ENCODE measurements at places on chromosomes 6 and 20.

GRCh38 chr20:6629564-6629963 is 137.9 kb upstream of the BMP2 start:
- DNase-seq = no peak

DNA sequence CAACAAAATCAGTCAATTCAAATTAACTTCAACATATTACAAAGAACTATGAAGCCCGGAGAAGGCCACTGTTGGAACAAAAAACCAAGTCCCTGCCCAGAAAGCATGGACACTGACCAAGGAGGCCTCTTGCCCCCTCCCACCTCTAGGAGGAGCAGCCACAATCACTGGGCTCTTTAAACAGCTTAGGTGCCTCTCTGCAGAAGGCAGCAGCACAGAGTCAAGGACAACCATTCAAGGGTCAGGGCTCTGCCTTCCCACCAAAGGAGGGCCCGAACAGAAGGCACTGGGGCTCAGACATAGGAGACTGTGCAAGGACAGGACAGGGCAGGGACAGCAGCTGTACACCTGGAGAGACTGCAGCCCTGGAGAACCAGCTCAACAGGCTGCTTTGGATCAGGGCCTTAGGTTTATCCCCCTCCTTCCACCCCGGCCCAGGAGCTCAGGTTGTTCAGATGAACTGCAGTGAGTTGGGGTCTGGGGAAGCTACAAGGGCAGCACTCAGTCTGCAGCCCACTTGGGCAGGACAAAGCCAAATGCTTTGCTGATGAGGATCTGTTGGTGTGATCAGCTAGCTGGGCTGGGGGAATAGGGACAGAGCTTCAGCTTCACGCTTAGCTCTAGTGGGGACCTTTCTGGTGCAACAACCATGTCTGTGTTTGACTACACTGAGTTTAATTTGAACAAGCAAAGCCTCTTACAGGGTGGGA is 17.8 kb downstream of the TOMM34 start:
- DNase-seq = no peak

- no peak for DNase-seq
Observed at GRCh38 chr6:169132352-169132940, 121.2 kb downstream of the THBS2 start.

- DNase-seq = no peak
Observed at GRCh38 chr6:33840048-33840926, 36.5 kb upstream of the MLN start.

DNA sequence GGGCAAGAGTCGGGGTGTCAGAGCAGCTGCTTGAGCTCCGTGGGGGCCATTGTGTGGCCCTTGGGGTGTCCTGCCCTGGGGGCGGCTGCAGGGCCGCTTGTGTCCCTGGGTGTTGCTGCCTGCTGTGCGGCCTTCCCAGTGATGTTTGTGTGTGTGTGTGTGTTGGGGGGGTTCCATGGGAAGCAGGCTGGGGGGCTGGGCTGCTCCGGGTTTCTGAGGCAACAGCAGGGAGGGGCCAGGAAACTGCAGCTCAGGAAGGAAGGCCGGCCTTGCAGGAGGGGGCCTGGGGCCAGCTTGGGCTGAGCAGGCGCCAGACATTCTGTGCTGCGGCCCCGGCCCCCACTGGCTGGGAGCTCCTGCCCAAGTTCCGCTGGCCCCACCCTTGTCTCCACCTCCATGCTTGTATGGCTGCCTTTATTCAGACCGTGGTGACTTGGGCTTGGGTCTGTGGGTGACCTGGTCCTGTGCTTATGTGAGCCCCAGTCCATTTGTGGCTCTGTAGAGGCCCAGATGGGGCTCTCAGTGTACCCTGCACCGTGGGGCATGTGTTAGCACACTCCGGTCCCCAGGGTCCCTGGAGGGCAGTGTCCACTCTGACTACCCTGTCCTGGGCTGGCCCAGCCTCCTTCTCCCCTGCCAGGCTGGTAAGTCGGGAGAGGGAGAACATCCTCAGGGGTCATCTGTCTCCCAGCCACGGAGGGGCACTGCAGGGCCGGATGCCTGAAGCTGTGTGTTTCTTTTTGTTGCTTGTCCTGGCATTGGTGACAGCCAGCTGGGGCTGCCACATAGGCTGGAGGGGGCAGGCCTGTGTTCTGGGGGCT is 4.6 kb upstream of the SOX18 start:
- DNase-seq = no peak

- no peak for DNase-seq
Observed at GRCh38 chr6:30612213-30612612, 4.8 kb downstream of the PPP1R10 start.

- no peak for DNase-seq
Observed at GRCh38 chr20:51959066-51959542, 156.8 kb upstream of the SALL4 start.

DNA sequence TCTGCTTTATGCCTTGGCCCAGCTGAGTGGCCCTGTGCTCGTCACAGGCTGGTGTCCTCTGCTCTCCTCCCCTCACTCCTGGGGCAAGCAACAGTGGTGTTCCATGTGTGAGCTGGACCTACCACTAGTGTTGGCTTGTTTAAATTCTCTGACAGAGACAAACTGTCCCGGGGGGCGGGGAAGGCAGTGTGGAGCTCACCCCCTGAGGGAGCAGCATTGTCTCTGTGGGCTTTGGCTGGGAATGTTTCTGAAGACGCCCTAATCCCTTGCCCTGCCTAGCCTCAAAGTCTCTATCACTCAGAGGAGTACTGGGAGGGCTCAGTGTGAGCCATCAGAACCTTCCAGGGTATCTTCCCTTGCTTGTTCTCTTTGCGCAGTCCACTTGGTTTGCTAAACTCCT is 5.2 kb upstream of the VEGFA start:
- DNase-seq = no peak

GRCh38 chr6:4180652-4181255 is 45.4 kb upstream of the ECI2 start:
- no peak for DNase-seq

DNA sequence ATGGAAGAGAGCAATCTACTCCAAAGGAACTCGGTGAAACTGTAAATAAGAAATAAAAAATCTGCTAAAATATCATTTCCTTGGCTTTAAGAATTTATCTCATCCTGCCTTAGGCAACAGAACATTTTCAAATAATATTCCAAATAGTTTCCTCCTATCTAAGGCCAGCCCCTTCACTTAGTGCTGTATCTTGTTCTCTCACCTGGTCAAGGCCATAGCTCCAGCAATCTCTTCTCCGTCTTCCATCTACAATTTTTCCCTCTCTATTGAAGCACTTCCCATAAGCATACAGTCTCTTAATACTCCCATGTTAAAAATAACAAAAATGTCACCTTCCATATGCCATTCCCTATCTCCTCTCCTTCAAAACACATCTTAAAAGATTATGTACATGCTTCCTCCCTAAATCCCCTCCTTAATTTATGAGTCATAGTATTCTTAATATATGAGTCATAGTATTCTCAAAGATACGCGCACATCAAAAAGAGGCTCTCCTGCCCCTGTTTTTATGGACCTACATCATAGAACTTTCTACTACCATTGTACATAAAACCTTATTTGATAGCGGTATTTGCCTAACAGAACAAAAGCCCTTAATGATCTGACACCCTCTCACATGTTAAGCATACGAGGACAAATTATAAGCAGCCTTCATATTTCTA is 146.9 kb downstream of the PDE10A start:
- DNase-seq = no peak

DNA sequence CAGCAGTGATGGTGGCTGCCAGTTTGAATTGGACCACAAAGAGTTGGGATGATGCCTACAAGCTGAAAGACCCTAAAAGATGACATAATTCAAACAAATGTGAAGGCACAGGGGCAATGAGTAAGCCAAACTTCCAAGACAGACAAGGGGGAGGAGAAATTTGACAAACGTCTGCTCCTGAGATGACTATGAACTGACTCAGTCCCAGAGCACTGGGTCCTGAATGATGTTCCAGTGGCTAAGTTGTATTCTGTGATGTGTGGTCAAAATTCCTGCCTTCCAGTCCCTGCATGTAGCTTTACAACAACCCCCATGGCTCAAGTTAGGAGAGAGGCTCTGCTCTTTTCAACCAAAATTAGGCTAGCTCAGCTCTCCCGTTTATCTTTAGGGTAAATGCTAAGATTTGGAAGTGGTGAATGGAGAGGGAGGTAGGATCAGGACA is 86.1 kb upstream of the SIRPA start:
- no peak for DNase-seq

GRCh38 chr6:72206606-72207005 is 320.3 kb downstream of the RIMS1 start:
- DNase-seq = no peak

- peak; percentile 87 for DNase-seq
Observed at GRCh38 chr6:47477497-47478232, at the start of gene CD2AP. Gene CD2AP, plus strand, starts transcription at chr6:47477789. Its CDS starts 456 bp downstream, at chr6:47478245.

DNA sequence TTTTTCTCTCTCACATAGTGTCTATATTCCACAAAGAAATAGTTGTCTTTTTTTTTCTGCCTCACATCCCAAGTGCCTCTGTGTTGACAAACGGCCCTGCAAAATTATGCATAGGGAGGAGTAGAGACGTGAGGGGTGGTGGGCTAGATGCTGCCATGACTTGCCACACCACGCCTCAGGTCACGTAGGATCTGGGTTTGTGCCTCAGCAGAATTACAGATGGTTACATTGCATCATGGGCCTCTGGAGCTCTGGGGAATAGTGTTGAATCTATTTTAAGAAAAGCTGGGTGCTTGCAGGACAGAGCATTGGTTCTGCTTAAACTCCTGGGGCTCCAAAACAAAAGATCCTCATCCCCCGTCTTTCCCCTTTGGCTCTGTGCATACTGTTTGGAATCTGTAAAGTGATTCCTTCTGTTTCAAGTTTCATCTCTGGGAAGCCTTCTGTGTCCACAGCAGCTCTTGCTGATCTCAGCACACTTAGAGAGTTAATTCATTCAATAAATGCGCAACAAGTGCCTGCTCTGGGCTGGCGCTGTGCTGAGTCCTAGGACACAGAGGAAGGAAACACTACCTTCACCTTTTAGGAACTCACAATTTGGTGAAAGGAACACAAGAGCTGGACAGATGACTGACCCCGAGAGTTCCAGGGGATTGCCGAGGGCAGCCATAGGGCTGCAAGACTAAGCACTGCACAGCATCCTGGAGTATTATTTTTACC is 2.4 kb downstream of the FANCE start:
- DNase-seq = no peak

DNA sequence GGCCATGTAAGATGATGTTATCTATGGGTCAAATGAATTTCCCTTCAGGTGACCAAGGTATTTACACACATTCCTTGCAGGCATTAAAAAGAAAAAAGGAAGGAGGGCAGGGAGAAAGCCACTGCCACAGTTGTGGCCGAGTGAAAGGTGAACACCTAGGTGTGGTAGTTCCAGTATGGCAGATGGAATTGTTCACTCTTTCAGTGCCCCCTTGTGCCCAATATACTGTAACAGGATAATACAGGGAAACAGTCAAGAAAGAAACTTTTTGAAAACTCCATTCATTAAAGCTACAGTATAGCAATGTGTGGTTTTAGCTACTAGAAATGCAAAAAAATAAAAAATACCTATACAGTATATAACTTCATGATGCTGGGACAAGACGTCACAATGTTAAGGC is 52.1 kb downstream of the BMP2 start:
- DNase-seq = no peak

DNA sequence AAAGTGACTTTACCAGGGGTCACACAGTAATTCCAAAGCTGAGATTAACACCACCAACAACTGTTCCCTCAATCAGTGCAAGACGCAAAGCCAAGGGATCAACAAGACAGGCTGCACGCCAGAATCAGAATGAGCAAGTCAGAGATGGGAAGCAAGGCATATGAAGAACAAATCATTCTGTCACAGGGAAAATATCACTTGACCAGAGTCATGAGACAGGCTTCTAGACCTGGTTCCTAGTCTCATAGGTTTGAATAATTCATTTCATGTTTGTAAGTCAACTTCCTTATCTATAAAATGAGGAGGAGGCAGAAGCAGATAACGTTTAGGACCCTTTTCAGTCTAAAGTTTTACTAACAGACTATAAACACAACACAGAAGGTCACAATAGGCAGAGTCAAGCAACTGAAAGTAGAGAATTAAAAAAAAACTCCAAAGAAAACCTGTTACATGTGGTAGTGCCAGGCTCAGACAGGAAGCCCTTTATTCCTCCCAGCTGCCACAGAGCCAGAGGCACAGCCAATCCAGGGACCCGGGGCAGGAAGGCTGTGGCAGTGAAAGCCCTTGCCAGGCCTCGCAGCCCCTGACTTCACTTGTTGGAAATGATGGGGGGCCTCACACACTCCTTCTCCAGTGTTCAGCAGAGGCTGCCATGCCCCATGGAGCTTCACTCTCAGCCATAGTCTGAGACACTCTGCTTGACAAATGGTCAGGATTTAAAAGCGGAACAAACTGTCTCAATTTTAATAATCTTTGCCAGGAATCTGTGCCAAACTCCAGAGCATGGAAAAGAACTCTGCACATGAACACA is 29.2 kb upstream of the DST start:
- DNase-seq = no peak

DNA sequence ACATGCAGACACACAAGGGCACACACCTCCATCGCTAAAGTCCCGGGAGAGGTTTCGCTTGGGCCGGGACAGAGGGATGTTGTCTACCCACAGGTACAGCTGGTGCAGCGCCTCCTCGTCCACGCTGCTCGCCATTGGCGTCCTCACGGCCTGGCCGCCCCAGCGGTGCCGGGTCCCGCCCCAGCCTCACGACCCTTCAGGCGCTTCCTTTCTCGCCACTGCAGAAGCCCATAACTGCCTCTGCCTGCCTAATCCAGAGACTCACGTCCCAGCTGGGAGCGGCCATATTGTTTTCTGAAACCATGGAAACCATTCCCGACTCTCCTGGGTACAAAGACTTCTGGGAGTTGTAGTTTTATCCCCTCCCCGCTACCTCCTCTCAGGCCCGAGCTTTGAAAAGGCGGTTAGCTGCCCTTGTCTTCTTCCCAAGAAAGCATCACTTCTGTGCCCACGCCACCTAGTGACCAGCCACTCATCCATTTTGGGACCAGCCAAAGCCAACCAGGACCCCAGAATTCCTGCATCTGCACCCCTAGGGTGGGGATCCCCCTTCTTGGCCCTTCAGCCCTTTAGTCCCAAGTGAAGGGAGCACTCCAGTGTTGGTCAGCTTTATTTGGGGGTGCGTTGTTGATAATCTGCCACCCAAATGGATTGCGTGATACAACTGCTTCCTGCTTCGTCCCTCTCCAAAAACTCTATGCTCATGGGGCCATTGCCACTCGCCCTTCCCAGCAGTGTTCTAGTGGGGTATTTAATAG is at the start of gene SPEF1:
Gene SPEF1, minus strand, starts transcription at position 296 of the 758 bp plus-strand sequence. Its CDS starts 161 bp downstream, at position 135.
- peak; percentile 86 for DNase-seq

DNA sequence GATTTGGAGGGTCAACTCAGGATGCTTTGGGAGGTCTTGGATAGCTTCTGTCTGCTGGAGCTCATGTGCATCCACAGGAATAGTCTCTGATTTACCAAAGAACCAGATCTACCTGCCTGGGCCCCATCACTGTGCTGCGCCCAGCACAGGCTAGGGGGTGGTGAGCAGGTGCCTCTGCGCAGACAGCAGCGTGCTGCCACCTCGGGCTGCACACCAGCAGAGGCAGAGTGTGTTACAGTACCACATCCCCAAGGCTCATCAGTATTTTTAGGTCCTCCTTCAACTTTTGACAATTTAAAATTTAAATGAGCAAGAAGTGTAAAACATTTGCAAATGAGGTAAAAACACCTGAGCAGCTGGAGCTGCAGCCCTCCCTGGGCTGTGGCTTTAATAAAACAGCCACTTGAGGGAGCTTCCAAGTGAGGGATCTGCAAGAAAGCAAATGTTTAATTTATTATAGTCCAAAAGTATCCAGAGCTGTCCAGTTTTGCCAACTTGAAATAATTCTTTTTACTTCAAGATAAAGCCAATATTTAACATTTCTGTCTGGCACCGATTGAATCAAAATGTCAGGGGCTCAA is 324.9 kb downstream of the ZFAND3 start:
- DNase-seq = no peak
